HS-27A (cell line): ENCODE measurements at places on chromosomes 6 and 20.

- DNase-seq, result peak; percentile 84
Observed at GRCh38 chr6:109772883-109773431, 81.9 kb downstream of the FIG4 start.

- no peak for DNase-seq
Observed at GRCh38 chr6:156430386-156430785, 346.8 kb upstream of the ARID1B start.

- no peak for DNase-seq
Observed at GRCh38 chr20:38246357-38247165, 14.0 kb downstream of the KIAA1755 start.

DNA sequence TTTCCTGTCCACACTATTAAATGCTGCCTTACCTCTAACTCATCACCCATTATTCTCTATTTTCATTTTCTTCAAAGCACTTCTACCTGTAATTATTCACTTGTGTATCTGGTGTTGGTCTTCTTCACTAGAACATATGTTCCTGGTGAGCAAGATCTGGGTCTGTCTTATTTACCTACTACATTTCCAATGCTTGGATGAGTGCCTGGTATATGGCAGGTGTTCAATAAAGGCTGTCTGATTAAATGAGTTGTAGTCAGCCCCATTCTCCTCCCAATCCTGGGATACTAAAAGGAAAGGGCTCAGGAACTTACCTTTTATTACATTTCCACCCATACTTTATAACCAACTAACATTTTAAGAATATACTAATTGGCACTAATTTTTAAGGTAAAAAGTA, 61.0 kb downstream of the CEP162 start:
- DNase-seq, result no peak

GRCh38 chr20:11912013-11912658, 5.6 kb upstream of the BTBD3 start:
- no peak for DNase-seq

GRCh38 chr6:514396-514978, 122.9 kb downstream of the IRF4 start:
- DNase-seq, result no peak

DNA sequence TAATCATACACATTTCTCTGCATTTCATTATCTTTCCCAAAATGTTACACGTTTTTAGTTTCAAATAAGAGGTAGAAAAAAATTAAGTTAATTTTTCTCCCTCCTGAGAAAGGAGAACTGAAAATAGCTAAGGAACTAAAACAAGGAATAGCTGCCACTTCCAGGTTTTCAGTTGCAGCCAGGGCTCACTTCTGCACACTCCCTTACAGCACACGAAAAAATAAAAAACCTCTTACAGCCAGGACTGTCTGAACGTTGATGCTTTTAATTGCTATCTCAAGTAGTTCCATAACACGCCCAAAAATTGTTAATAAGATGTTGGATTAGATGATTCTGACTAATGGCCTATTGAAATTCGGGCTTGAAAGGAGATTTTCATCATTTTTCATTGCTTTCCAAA, 153.7 kb upstream of the THBS2 start:
- no peak for DNase-seq

- DNase-seq, result no peak
Observed at GRCh38 chr6:20747991-20748390, 213.7 kb downstream of the CDKAL1 start.

- DNase-seq, result no peak
Observed at GRCh38 chr6:5510331-5511133, 249.2 kb downstream of the FARS2 start.

DNA sequence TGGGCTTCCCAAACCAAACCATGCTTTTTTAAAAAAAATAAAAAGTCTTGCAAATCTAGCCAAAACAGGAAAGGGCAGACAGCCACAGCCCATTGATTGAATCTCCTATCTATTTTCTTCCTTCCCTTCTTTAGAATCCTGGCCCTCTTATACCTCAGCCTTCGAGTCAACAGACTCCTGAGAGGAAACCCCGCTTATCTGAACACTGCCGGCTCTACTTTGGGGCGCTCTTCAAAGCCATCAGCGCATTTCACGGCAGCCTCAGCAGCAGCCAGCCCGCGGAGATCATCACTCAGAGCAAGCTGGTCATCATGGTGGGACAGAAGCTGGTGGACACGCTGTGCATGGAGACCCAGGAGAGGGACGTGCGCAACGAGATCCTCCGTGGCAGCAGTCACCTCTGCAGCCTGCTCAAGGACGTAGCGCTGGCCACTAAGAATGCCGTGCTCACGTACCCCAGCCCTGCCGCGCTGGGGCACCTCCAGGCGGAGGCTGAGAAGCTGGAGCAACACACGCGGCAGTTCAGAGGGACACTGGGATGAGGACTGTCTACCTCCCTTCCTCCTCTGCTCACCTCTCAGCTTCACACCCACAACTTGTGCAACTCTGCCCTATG, 10.1 kb upstream of the RTF2 start:
- DNase-seq, result no peak

DNA sequence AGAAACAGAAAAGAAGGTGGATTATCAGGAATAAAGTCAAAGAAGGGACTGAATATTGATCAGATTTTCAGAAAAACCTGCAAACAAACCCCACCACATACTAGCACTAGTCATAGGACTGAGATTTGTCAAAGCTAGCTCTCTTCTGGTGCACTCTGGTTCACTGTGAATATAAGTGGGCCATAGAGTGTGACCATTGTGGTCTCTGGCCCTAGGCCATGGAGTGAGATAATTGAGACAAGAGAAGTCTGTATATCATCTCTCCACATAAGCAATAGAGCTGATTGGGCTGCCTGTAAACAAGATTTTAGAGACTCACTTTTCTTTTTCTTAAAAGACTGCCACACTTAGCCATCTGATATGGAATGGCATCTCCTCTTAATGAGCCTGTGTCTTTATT, 247.2 kb downstream of the LAMA2 start:
- DNase-seq, result no peak

- no peak for DNase-seq
Observed at GRCh38 chr6:13522656-13523055, 35.3 kb upstream of the GFOD1 start.

DNA sequence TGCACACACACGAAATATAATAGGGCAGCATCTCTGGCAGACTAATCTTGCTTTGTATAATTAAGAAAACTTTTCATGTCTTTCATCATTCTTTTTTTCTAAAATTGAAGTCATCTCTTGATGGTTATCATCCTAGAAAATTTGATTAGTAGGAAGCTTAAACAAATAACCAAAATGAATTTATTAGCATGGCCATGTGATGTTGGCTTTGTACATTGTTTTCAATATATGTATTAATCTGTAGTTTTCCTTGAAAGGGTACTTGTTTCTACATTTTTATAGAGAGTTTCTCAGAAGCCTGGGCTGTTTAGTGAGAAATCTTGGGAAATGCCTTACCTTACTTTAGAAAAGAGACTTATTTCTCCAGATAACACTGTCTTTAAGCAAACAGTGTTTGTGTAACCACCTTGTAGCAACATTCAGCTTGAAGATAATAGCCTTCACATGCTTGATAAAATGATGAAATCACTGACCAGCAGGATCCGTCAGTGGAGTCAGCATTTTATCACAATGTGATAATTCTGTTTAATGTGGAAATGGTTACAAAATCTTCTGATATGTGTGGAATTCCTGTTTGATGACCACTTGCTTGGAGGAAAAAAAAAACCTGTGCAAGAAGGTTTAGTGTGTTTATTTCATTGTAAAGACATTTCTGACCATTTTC, 147.8 kb downstream of the MACROD2 start:
- peak; percentile 47 for DNase-seq

DNA sequence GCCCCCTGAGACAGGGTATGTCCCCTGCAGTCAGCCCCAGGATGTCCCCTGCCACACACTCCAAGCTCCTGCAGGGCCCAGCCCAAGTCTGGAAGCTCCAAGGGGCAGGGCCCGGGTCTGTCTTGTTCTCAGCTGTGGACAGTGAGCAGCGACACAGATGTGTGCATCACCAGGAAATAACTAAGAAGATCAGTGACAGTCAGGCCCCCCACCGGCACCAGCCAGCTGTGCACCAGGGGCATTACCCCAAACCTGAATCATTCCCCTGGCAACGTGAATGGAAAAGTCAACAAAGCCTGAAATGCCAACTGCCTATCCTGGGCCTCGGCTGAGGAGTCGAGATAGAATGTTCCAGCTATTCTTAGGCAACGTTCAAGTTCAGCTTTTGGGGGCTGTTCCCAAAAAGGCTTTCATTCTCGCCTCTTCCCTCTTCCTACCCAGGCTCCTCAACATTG, 105.0 kb downstream of the PREX1 start:
- no peak for DNase-seq

- no peak for DNase-seq
Observed at GRCh38 chr6:83221889-83222479, 28.8 kb downstream of the RWDD2A start.
